ENCODE measurements at places on chromosomes 5 and 9.

GRCh38 chr5:97133101-97133500 is 9.3 kb downstream of the LIX1 start:
- DNase-seq = no peak

GRCh38 chr9:112034216-112034611 is 137.6 kb downstream of the UGCG start:
- no peak for DNase-seq

DNA sequence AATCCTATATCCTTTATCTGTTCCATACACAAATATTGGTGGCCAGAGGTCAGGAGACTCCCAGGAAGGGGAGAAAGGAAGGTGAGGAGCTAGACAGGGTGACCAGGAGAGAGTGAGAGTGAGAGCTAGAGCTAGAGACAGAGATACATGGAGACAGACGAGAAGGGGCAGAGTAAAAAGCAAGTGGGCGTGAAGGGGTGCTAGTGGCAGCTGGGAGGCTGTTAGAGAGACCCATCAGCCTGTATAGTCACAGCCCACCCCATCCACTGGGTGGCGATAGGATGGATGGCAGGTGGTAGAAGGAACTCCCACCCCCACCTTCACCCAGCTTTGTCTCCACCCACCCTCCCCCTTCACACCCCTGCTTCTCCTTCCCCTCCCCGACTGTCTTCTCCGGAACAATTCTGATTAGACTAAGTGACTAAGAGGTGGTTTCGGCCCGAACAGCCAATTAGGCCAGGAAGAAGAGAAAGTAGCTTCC is 32.8 kb downstream of the PCDH1 start:
- DNase-seq = no peak

DNA sequence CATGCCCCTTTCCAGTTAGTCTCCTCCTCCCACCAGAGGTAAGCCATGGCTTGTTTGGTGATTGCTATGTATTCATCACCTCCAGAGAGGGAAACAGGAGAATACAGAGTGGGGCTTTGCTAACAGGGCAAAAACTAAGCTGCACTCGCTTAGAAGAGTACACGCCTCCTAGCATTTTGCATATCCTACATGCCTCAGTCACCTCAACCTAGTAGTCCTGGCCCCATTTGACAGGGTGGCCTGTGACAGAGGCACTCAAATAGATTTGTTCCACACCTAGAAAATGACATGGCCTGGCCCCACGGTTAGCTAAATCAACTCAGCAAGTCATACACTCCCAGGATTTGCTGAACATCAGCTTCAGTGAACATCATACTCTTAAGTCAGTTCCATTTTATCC is 90.7 kb downstream of the CYFIP2 start:
- DNase-seq = no peak

DNA sequence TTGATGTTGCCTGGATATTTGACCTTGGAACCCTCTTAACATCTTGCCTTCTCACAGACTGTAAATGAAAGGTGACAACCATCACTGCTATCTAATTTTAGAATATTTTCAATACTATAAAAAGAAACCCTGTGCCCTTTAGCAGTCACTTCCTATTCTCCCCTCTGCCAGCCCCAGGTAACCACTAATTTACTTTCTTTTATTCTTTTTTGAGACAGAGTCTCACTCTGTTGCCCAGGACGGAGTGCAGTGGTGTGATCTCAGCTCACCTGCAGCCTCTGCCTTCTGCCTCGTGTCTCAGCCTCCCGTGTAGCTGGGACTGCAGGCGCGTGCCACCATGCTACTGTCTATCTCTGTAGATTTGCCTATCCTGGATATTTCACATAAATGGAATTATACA is 43.6 kb downstream of the FRMPD1 start:
- no peak for DNase-seq

GRCh38 chr9:128061275-128061960 is 5.7 kb downstream of the NAIF1 start:
- no peak for DNase-seq
